ENCODE measurements at places on chromosomes 6 and 20.

- no peak for DNase-seq
Observed at GRCh38 chr6:159943101-159943632, 25.7 kb upstream of the IGF2R start.

GRCh38 chr6:33339193-33339592, 21.6 kb upstream of the ZBTB22 start:
- DNase-seq, result no peak

- no peak for DNase-seq
Observed at GRCh38 chr20:8790442-8791074, 278.3 kb upstream of the PLCB4 start.

DNA sequence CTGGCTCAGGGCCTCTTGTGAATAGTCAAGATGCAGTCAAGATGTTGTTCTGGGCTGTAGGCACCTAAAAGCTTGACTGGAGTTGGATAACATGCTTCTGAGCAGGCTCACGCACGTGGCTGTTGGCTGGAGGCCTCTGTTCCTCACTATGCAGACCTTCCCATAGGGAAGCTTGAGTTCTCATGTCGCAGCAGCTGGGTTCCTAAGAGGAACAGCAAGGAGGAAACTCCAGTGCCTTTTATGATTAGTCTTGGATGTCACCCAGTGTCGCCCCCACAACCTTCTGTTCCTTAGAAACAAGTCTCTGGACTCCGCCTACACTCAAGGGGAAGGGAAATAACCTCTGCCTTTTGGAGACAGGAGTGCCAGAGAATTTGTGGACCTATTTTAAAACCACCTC, 210.7 kb downstream of the BCAS1 start:
- no peak for DNase-seq

- no peak for DNase-seq
Observed at GRCh38 chr6:154521412-154521811, 10.9 kb upstream of the CNKSR3 start.

DNA sequence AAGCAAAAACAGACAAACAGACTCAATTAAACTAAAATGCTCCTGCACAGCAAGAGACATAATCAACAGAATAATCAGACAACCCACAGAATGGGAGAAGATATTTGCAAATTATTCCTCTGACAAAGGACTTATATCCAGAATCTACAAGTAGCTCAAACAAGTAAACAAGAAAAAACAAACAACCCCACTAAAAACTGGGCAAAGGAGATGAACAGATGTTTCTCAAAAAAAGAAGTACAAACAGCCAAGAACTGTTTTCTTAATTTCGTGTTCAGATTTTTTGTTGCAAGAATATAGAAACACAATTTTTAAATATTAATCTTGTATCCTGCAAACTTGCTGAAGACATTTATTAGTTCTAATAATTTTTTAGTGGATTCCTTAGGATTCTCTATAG, 274.1 kb downstream of the BCKDHB start:
- no peak for DNase-seq

DNA sequence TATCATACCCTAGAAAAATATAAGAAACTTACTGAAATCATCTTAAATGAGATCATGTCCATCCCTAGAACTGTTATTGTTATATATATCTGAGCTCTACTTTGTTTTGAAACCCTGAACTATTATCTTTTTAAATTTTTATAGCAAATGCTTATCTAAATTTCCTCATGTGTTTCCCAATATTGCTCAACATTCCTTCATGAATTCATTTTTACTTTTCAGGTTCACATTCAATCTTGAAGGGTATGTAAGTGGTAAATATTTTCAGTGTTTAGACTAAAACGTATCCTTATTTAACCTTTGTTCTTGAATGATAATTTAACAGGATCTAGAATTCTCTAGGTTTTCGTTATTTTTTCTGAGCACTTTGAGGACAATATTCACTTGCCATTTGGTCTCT, 23.9 kb downstream of the PDE7B start:
- no peak for DNase-seq

DNA sequence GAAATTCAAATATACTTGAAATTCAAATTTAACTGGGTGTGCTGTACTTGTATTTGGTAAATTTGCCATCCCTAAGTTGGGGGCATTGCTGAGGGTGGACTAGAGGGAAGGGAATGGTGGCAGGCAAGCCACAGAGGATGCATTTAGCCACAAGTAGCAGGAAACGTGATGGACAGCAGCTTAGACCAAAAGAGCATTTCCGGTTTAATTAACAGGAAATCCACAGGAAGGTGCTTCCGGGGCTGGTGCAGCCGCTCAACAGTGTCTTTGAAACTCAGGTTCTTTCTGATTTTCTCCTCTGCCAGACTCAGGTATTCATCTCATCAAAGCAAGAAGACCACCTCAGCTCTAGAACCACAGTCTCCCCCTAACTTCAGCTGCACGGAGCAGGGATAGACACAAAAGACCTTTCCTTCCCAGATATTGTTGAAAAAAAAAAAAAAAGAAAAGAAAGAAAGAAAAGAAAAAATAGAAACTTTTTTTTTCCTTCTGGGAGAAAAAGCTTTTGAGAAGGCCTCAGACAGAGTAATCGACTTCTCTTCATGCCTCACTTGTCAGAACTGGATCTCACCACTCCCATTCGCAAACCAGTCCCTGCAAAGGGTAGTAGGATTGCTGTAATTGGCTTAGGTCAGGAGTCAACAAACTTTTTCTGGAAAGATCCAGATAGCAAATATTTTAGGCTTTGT, 8.0 kb upstream of the BCAS1 start:
- DNase-seq, result no peak

- DNase-seq, result no peak
Observed at GRCh38 chr6:109875973-109876372, 102.1 kb upstream of the GPR6 start.

DNA sequence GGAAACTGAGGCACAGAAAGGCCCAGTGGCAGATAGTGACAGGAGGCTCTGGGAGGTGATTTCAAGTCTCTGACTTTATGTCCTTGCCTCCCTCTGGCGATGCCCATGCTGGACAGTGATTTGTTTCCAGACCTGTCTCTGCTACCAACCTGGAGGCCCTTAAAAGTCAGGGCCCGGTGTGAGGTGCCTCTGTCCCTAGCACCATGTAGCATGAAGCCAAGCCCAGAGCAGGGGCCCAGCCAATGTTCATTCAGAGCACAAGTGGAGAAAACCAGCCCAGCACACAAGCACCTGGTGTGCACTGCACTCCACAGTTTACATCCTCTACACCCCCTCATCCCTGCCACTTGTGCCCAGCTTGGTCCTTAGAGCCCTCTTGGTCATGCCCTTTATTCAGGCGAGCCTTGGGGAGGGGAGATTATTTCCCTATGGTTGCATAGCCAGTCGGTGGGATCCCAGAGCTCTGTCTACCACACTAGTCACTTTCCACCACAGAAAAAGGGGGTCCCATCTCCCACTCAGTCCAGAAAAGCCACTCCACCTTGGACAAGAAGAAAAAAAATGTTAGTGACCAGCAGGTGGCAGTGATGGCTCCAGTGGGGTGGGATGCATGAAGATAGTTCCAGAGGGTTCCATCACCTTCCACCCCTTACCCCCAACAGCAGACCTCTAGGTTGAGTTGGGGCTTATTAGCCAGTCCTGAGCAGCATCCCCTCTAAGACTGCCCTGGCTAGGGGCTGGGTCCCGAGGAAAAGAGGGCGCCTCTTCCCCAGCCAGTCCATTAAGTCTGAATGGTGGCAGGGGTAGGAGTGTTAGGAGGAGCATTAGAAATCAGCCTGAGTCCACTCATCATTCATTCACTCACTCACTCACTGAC, 30.9 kb downstream of the KIAA1755 start:
- DNase-seq, result no peak

GRCh38 chr6:116055513-116055912, 5.2 kb downstream of the FRK start:
- no peak for DNase-seq

DNA sequence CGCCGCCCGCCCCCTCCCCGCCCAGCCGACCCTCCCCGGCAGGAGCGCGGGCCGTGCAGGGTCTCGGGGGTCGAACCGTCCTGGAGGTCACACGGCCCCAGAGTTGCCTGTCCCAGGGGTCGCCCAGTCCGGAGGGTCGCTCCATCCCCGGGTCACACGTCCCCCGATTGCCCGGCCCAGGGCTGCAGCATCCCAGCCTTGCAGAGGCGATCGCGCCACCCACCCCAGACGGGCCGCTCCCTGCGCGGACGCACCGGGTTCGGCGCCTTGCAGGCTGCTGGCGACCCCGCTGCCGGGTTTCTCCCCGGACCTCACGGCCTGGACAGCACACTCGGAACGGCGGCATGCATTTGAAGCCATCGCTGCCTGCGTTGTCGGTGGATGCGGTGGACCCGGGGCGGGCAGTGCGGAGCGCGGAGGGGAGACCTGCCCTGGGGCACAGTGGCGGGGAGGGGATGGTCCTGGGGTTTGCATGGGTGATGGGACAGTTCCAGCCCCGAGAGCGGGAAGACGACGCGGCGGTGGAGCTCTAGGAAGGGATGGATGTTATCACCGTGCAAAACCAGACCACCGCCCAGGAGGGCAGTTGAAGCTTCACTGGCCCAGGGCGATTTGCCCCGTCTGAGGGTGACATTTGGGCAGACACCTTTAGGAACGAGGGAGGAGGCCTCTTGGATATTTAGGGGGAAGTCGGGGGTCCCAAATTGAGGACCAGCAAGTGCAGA, 22.7 kb upstream of the FRMD1 start:
- DNase-seq, result no peak

GRCh38 chr6:37990762-37991525, 171.4 kb downstream of the ZFAND3 start:
- DNase-seq, result no peak

DNA sequence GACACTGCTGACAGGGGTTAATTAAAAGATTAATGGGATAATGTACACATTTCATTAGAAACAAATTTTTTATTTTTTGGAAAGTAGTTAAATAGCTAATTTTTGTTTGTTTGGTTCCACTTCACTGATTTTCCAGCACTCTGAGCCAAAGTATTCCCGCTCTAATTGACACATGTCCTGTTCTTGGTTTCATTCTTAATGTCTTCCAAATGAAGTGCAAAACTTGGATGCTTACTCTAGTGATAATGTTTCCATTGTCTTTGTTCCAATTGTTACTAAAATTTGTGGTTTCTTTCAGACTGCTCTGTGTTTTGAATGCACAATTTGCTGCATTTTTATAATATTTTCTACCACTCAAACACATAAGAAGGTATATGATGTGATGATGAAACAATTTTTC, 794.3 kb downstream of the PHF3 start:
- DNase-seq, result no peak

GRCh38 chr20:11920083-11920482, 2.4 kb downstream of the BTBD3 start:
- no peak for DNase-seq

- DNase-seq, result no peak
Observed at GRCh38 chr20:3727401-3728021, 5.0 kb upstream of the HSPA12B start.

- DNase-seq, result no peak
Observed at GRCh38 chr20:10679269-10679668, 5.5 kb upstream of the JAG1 start.

- no peak for DNase-seq
Observed at GRCh38 chr6:51029561-51029960, 210.9 kb downstream of the TFAP2B start.

DNA sequence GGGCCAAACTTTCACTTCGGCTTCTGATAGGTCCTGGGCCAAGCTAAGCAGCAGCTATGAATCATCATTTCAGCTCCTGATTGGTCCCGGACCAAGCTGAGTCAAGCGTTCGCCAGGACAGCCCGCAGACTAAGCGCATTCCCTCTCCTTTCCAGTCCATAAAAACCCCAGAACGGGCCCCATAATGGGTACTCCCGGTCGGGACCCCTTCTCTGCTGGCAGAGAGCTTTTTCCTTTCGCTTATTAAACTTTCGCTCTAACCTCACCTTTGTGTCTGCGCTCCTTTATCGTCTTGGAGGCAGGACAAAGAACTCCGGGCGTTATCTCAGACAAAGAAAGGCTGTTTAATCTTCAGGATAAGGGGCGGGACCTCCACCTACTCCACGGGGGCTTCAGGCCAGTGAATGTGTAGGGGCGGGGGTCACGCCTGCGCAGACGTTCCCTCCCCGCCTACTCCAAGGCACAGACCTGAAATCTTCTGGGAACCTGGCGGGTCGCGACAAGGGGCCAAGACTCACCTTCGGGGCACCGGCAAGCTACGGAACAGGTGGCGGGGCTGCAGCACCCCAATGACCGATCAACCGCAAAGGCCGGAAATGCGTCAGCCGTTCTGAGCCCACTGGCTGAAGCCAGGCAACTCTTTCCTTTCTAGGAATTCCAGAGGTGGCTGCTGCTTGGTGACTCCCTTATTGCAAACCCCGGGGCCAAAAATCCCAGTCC, at the start of gene ZSCAN31:
Gene ZSCAN31 (minus strand): TSS at position 585 of the 720 bp plus-strand sequence. CDS start 6,465 bp downstream, outside the sequence.
- no peak for DNase-seq

- no peak for DNase-seq
Observed at GRCh38 chr6:148769304-148769968, 22.6 kb downstream of the UST start.

DNA sequence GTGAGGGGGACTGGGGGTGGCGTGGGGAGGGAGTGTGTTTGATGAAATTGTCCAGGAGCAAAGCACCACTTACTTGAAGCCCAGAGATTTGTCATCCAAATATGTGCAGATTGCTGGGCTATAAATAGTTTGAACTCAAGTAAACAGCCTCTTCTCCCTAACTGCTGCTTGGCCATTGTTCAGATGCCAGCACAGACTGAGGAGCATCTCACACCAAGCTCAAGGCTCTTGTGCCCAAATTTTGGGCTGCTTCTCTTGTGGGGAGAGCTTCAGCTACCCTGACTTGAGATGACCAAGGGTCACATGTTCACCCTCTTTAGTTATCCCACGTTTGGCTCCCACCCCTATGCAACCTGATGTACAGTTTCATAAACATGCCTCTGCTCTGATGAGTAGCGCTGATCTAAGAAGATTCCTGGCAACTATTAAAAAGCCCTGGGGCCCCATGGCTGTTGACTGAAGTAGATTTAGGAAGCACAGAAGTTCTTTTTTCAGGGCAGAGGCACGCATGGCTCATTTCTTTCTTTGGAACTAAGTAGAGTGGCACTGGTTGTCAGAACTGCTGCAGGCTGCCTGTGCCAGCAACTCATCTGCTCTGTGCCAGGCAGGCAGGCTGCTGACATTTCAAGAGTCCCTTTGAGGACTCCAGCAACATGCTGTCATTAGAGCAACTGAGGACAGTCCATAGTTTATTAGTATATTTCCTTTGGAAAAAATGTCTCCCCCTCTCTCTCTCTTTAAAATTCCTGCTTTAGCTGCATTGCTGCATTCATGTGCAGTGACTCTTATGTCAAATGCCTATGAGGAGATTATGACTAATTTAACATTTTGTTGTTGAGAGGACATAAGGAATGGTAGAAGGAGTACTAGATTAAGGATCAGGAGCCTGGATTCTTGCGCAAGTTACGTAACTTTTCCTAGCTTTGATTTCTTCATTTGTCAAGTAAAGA, 9.6 kb upstream of the PKIG start:
- no peak for DNase-seq

- DNase-seq, result no peak
Observed at GRCh38 chr6:140905050-140905449, 1227.7 kb upstream of the GJE1 start.

DNA sequence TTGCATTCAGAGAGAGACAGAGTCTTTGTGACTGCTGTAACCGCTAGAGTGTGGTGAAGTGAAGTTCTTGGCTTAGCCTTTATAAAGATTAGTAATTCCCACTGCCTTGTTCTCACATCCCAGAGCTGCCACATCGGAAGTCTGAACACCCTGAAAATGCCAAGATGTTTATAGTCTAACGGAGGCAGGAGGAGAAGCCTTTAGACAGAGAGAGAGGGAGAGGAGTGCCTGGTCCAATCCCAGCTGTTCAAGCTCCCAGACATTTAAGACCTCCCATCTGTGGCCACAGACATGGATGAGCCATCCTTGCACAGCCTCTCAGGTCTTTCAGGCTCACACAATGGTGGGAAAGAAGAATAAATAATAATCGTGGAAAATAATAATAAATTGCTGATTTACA, 1422.8 kb upstream of the EYS start:
- DNase-seq, result no peak

- DNase-seq, result no peak
Observed at GRCh38 chr6:43913375-43914271, 143.6 kb downstream of the VEGFA start.

All from cortex of kidney (tissue), 1 donor.